ENCODE measurements at places on chromosomes 3 and 15.

- peak; percentile 67 for DNase-seq
These were observed 25.5 kb upstream of the FLNB start for GRCh38 chr3:57982561-57983243.

GRCh38 chr3:72041511-72041910 lies 256.6 kb upstream of the PROK2 start:
- no peak for DNase-seq

GRCh38 chr15:79474252-79474651 lies 42.1 kb downstream of the MINAR1 start:
- no peak for DNase-seq

- no peak for DNase-seq
These were observed 856.9 kb downstream of the EPHA3 start for GRCh38 chr3:89964347-89964746.

DNA sequence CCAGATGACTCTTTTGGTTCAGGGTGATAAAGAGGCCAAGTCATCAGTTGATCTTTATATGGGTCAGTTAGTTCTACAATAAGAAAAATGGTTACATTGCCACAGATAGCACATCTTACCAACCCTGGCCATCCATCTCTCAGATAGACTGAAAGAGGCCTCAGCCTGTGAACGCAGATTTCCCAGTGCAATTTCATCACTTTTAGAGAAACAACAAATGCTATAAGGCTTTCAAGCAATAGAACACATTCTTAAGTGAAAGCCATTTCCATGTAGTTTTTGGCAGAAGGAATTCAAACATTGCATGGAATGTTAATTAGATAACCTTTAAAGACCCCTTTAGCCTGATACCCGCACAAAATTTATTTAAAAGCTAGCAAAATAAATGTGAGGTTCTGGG lies 200.6 kb upstream of the ZBTB20 start:
- no peak for DNase-seq

DNA sequence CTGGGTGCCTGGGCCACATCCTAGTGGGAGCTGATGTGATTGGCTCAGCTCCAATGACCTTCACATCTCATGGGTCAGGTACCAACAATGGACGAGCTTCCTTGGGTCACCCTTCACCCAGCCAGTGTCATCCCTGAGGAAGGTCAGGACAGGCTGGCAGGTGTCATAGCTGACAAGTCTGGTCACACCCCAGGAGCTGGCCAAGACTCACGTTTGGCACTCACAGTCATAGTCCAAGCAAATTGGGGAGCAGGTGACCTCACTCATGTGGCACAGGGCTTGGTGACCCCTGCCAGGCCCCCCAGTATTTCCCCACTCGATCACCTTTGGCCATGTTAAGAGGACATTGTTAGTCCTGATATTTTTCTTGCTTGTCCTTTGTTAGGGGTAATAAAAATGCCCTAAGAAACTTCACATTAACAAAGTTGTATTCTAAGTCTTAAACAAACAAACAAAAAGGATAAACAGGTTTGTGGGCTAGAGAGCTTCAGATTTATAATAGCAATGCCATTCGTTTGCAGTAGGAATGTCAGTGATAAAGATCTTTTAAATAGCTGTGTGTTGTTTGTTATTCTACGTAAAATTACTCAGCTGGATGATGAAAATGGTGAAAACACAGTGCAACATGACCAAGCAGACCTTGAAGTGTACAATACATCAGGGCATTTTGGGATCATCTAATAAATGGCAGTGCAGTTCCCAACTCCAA lies 79.5 kb upstream of the POMGNT2 start:
- no peak for DNase-seq

- no peak for DNase-seq
These were observed 1126.8 kb downstream of the SI start for GRCh38 chr3:163951397-163951987.

DNA sequence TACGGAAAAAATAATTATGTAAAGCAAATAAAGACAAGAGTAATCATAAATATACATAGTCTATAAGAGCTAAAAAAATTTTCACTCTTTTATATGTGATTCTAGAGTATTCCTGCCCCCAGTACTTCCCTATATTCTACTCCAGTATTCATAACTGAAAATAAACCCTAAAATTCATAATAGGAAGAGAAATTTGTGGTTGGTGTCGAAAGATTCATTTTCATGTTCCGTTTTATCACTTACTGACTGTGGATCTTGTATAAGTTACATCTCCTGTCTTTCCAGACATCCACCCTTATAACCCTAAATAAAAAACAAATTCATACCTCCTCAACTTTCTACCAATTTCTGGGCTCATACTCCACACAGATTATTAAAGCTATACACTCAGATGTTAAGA lies 16.0 kb upstream of the MBNL1 start:
- DNase-seq, result peak; percentile 30

- no peak for DNase-seq
These were observed 215.0 kb upstream of the THBS1 start for GRCh38 chr15:39365873-39366272.
